ENCODE measurements at places on chromosomes 5 and 9.

GRCh38 chr5:63555874-63556273 lies 406.4 kb downstream of the HTR1A start:
- no peaks in the 10 kb centered on the region for H3K4me1 ChIP-seq
- H3K27ac ChIP-seq, result no peak overlapping the region
- no peaks in the 10 kb centered on the region for H3K36me3 ChIP-seq
- DNase-seq, result no peak

DNA sequence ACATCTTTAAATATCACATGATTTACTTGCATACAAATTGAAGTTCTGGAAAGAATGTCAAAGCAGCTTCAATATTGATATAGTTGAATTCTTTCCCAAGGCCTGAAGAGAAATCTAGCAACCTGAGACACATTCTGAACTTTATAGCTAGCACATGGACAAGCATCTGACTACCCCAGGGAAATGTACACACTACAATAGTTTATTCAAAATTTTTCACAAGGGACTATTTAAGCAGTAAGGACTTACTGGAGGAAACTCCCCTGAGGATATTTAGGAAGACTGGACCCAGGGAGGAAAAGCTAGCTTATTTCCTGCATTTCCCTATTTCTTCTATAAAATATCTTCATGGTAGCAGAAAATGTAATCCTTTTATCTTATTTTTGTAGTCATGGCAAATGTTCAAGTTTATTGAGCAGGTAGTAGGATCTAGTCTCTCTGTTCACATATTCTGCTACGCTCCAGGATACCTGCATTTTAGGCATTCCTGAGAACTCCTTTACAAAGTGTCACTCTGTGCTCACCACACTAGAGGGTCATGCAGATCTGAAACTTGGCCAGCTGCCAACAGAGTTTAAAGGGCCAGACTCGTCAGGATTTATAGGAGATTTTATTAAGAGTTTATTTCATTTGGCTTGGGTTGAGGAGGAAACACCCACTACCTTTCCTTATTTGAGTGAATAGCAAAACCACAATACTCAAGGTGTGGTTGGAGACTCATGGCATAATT lies 348.4 kb upstream of the FTMT start:
- no peak overlapping the region for H3K4me3 ChIP-seq
- DNase-seq, result no peak
- H3K4me1 ChIP-seq, result no peaks in the 10 kb centered on the region
- H3K27me3 ChIP-seq, result no peaks in the 10 kb centered on the region
- H3K27ac ChIP-seq, result no peak overlapping the region

DNA sequence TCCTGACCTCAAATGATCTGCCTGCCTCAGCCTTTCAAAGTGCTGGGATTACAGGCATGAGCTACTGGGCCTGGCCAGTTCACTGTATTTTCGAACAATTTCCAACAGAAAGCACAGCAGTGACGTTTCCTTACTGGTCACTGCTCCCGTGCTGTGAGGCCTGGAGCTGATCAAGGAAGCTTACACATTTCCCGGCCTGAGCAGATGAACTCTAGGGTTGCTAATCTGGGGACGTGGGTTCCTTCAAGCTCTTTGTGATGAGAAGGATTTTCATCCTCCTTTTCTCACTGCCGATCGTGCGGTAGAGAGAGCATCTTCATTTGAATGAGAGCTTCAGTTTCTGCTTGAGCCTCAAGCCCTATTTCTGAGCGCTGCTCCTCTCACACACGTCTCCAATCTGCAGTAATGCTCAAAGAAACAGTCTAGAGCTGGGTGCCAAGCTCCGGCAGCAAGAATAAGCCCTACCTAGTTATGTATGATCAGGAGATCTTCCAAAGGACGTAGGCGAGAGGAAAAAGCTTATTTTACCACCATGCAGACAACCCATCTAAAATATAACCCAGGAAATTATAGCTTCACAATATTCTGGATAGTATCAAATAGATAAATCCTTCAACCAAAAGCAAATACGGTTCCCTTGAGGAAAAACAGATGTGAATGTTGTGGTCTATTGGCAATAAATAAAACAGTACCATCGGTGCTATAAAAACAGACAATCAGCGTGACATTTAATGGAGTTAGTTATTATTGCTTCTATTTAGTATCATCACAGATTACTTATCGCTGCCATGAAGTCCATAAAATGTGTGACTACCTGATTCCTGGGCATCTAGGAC lies 7.3 kb upstream of the SPATA24 start:
- H3K36me3 ChIP-seq, result peaks cover 27% of the 10 kb centered on the region
- no peak overlapping the region for H3K4me3 ChIP-seq
- H3K4me1 ChIP-seq, result peaks cover 43% of the 10 kb centered on the region

DNA sequence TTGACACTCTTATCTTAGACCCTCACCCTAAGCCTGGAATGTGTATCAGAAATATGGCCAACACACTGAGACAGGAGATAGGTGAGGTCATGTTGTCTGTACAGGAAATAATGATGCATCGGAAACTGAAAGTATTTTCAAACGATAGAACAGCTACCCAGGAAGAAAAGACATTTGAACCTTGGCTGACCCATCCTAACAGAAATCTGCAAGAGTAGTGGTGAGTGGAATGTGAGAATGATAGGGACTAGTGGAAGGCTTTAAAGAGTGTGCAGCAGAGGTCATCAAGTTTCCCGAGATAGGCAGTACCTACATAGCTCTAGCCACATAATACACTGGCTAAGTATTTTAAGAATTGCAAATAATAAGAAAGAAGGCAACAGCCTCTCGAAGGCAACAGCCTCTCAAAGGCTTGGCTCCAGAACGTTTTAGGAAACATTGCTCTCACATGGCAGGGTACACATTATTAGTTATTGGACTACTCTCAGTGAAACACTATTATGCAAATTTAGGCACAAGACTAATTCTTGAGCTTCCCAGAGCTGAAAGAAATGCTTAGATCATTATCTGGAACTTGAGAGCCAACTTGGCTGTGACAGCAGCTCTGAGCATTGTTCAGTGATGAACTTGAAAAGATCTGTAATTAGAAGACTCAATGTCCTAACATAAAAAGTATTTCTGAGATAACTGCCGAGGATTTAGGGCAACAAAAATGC lies 133.1 kb upstream of the FBXL7 start:
- no peak overlapping the region for H3K27ac ChIP-seq
- no peak overlapping the region for H3K4me3 ChIP-seq
- no peaks in the 10 kb centered on the region for H3K36me3 ChIP-seq
- H3K4me1 ChIP-seq, result no peaks in the 10 kb centered on the region

GRCh38 chr5:161414896-161415295 lies 131.6 kb downstream of the GABRB2 start:
- H3K36me3 ChIP-seq, result no peaks in the 10 kb centered on the region
- no peaks in the 10 kb centered on the region for H3K27me3 ChIP-seq
- no peak overlapping the region for H3K27ac ChIP-seq
- H3K4me3 ChIP-seq, result no peak overlapping the region
- DNase-seq, result no peak
- H3K4me1 ChIP-seq, result no peaks in the 10 kb centered on the region

Measured in activated CD4-positive, alpha-beta memory T cell treated with anti-CD3 and anti-CD28 coated beads for 36 hours (primary cell).